ENCODE measurements at places on chromosomes 13 and 19.

DNA sequence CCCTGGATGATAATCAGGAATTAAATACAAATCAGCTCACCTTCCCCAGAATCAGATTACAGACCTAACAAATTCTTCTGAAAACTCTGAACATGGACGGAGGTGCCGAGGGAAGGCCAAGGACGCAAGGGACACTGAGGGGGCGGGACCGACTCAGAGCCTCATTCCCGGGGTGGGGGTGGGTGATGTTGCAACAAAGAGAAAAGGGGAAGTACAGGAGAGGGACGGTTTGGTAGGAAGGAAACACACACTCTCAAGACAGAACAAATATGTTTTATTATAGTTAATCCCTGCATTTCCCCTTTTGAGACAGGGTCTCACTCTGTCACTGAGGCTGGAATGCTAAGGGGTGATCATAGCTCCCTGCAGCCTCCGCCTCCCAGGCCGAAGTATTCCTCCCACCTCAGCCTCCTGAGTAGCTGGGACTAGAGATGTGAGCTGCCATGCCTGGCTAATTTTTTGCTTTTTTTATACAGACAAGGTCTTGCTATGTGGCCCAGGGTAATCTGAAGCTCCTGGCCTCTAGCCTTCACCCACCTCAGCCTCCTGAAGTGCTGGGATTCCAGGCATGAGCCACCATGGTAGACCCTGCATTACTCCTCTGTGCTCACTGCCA lies 786 bp upstream of the LILRA2 start:
- DNase-seq, result no peak

GRCh38 chr19:38557205-38557799 lies 60.5 kb downstream of the MAP4K1 start:
- no peak for DNase-seq

DNA sequence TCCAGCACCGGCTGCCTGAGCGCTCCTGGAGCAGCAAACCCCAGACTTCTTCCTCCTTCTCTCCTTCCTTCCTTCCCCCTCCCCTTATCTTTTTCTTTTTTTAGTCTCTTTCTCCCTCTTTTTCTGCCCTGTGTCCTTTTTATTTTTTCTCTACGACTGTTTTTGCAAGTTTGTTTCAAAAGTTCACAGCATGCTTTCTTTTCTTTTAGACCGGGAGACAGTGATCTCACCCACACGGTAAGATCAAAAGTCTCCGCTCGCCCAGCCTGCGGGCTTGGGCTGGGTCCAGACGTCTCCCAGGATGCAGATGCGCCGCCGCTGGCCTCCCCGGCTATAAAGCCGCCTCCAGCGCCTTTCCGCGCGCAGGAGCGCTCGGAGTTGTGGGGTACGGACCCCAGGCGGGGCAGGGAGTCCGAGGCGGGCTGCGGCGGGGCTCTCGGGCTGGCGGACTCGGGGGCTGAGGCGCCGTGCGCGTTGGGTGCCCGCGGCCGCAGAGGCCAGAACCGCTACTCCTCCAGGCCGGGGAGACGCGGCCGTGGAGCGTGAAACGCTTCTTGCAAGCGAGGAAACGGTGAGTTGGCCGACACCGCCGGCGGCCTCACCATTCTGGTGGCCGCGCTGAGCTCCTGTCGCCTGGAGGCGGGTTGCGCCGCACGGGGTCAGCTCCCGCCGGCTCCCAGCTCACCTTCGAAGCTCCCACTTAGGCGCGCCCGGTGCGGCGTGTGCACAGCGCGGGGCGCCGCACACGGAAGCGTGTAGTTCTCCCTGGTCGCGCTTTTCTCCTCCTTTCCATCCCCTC lies 2.0 kb upstream of the TSHZ3 start:
- DNase-seq, result no peak

GRCh38 chr13:109126178-109126577 lies 496.8 kb downstream of the MYO16 start:
- DNase-seq, result no peak

DNA sequence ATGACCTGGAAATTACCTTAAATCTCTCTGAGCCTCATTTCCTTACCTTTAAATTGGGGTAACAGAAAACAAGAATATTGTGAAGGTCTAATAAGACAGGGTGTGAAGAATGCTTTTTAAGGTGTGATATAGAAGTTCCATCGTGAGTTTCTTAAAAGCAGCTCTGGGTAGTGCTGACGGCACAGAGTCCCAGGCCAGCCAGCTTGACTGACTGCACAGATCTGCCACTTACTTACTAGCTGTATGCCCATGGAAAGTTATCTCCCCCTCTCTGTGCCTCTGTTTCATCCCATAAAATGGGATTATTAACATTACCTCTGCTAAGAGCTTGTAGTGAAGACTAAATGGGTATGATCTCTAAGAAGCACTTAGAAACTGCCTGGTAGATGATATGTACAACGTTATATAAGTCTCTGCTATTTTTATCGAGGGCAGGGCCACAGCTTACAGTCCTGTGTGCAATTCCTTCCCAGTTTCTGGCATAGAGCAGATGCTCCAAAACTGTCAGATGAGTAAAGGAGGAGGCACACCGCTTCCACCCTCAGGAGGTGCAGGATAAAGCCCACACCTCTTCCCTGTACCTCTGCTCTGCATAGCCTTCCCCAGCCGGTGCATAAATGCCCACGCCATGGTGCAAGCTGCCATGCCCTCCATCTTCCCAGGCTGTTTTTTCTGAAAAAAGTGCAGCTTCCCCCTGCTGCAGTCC lies 99.6 kb downstream of the MBNL2 start:
- no peak for DNase-seq

Measured in tibial artery (tissue), 4 donors.